ENCODE measurements at places on chromosomes 4 and X.
A peak's percentile ranks its signal among the peaks of the same experiment; 100 is the strongest.

- DNase-seq = no peak
Observed at GRCh38 chrX:134174273-134174660, 62.7 kb upstream of the CCDC160 start.

GRCh38 chrX:123155327-123155726 lies 28.8 kb upstream of the GRIA3 start:
- DNase-seq = no peak

GRCh38 chr4:81213671-81214070 lies 1.4 kb downstream of the PRKG2 start:
- no peak for DNase-seq

- no peak for DNase-seq
Observed at GRCh38 chr4:53902786-53903185, 161.6 kb downstream of the CHIC2 start.

GRCh38 chr4:158778712-158779111 lies 9.9 kb downstream of the FNIP2 start:
- no peak for DNase-seq

GRCh38 chr4:38940476-38940875 lies 72.9 kb downstream of the FAM114A1 start:
- no peak for DNase-seq

DNA sequence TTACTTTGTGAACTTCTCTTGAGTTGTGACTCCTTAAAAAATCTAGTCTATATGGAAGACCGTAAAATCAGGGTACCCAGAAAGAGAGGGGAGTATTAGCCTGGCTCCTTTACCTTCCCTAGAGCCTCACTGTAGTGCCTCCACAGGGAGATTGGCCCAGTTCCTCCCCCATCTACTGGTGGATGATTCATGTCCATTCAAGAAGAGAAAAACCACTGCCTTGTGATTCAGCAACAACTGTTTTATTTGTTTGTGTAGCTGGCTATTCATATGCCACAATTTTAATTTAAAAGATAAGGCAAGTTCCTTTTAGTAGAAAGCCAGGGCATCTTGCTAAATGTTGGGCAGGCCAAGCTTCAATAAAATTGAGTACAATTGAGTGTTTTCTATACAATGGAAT lies 221.8 kb upstream of the KCNIP4 start:
- DNase-seq = no peak

DNA sequence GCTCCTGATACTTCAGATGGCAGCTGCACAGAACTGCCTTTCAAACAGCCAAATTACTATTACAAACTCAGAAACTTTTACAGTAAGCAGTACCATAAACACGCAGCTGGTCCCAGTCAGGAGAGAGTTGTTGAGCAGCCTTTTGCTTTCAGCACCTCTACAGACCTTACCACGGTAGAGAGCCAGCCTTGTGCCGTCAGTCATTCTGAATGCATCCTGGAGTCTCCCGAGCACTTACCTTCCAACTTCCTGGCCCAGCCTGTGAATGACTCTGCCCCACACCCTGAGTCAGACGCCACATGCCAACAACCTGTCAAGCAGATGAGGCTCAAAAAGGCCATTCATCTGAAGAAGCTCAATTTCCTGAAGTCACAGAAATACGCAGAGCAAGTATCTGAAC lies 12.4 kb downstream of the ZBTB49 start:
- DNase-seq = no peak

DNA sequence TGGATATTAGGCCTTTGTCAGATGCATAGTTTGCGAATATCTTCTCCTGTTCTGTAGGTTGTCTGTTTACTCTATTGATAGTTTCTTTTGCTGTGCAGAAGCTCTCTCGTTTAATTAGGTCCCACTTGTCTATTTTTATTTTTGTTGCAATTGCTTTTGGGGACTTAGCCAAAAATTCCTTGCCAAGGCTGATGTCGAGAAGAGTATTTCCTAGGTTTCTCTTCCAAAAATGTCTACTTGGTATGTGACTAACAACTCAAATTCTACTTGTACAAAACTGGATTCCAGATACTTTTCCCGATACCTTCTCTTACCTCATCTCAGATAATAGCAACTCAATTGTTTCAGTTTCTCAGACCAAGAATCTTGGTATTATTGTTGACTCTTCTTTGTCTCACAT lies 142.4 kb upstream of the GLRA2 start:
- no peak for DNase-seq

GRCh38 chr4:169271692-169272007 lies 894 bp upstream of the SH3RF1 start:
- DNase-seq = no peak

- no peak for DNase-seq
Observed at GRCh38 chr4:177229331-177229730, 80.3 kb upstream of the NEIL3 start.

- peak; percentile 16 for DNase-seq
Observed at GRCh38 chr4:17875402-17876070, 64.8 kb downstream of the NCAPG start.

DNA sequence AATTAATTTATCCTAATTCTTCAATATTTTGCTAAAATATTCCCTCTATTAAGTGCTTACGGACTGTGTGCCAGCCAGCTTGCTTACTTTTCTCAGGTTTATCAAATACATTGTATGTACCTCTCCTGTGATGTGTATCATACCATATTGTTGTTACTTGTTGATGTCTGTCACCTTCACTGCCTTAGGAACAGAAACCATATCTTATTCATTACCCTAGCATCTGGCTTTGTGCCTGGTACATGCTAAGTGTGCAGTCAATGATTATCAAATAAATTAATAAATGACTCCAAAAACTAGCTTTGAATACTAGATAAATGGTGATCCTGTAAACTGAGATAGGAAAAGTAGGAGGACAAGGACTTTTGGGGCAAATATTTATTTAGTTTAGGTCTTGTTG lies 6.9 kb downstream of the CLCN3 start:
- no peak for DNase-seq

- no peak for DNase-seq
Observed at GRCh38 chr4:157076578-157076947, 613 bp downstream of the GLRB start.

GRCh38 chrX:129534816-129535578 lies 5.1 kb upstream of the OCRL start:
- no peak for DNase-seq

GRCh38 chr4:15327311-15328298 lies 100.2 kb upstream of the C1QTNF7 start:
- DNase-seq = no peak

DNA sequence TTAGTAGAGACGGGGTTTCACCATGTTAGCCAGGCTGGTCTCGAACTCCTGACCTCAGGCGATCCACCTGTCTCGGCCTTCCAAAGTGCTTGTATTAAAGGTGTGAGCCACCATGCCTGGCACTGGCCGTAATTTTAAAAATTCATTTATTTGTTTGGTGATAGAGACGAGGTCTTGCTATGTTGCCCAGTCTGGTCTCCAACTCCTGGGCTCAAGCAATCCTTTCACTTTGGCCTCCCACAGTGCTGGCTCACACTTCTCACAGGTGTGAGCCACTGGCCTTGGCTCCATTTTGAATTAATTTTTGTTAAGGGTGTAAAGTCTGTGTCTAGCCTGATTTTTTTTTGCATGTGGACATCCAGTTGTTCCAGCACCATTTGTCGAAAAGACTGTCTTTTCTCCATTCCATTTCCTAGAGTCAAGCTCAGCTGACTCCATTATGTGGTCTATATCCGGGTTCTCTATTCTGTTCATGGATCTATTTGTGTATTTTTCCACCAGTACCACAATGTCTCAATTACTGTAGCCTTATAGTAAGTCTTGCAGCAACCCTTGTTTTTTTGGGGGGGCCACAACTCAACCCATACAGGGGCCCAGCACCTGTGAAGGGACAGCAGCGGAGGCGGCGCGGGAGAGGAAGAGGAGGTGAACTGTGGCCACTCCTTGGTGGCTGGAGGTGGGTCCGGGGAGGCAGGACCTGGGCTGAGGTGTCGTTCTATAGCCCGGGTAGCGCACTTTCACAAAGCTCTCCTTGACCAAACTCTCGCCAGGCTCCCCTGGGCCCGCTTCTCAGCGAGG lies 1.5 kb upstream of the NSD2 start:
- DNase-seq = no peak

GRCh38 chr4:109365939-109366338 lies 63.5 kb upstream of the COL25A1 start:
- DNase-seq = no peak

GRCh38 chrX:71239781-71240180 lies 14.2 kb downstream of the ZMYM3 start:
- DNase-seq = no peak

DNA sequence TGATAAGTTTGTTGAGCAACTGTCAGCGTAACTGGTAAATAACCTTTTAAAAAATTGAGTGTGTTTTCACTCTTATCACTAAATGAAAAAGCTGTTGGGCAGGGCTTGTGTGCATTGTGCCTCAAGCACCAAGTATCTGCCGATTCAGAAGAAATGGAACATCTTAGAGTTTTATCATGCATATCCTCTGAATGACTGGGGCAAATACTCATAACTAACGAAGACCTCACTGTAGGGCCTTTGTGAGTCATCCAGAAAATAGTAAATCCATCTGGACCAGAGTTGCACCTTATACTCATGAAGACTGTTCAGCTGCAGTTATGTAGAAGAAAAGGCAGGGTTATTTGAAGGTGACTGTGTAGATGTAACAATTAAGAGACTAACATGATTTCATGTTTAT lies 222.1 kb downstream of the CAMK2D start:
- peak; percentile 81 for DNase-seq

DNA sequence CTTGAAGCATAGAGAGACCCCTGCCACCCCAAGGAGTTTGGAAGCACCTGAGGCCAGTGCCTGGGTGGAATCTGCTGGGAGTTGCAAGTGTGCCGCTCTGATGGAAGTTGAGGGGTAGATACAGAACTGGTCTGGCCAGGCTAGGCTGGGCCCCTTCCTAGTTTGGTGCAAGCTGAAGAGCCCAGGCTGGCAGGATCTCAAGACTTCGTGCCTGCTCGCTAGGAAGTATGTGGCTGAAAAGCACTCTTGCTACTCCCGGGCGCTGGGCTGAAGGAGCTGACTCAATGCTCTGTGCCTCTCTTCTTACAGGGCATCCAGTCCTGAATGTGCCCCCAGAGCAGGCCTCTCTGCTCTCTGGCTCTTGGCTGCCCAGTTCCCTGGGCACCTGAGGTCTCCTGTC lies 51.7 kb upstream of the PJA1 start:
- DNase-seq = no peak

DNA sequence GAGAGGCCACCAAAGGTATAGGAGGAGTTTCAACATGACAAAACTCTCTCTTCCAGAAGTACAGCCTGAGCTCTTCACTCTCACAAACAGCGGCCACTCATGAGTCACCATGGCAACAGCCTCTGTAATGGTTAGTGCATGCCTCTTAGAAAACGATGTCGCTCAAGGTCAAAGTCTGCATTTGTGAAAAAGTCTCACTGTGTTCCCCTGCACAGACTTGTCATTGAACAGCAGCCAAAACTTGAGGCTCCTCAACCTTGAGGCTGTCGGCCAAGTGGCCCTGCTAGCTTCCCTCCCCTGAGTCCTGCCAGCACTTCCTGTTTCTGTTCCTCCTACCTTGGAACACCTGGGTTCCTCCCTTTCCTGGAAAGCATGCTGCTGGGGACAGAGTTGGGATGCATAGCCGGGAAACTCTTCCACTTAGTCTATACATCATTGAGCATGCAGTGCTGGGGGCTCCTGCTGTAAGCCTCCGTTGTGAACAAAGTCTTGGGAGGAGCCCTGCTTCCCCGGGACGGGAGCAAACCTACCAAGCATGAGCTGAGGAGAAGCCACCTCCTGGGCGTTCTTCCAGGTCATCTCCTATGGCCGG lies 66.6 kb downstream of the ING2 start:
- DNase-seq = no peak

DNA sequence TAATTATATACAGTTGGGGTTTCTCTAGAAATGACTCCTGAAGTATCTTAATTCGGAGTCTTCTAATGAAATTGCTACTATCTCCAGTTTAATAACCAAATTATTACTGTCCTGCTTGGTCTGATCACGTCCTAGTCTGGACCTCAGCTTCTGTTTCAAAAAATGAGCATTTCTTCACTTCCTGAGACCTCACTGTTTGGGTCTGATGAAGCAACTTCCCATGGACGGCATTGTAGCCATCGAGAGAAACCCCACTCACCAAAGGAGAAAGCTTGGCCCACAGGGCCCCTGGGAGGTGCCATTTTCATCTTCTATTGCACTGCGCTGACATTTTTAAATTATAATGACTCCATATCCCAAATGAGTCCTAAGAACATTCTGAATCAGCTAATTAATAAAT lies 178.0 kb downstream of the MGST2 start:
- DNase-seq = no peak

GRCh38 chr4:105845559-105845958 lies 49.7 kb upstream of the NPNT start:
- no peak for DNase-seq

DNA sequence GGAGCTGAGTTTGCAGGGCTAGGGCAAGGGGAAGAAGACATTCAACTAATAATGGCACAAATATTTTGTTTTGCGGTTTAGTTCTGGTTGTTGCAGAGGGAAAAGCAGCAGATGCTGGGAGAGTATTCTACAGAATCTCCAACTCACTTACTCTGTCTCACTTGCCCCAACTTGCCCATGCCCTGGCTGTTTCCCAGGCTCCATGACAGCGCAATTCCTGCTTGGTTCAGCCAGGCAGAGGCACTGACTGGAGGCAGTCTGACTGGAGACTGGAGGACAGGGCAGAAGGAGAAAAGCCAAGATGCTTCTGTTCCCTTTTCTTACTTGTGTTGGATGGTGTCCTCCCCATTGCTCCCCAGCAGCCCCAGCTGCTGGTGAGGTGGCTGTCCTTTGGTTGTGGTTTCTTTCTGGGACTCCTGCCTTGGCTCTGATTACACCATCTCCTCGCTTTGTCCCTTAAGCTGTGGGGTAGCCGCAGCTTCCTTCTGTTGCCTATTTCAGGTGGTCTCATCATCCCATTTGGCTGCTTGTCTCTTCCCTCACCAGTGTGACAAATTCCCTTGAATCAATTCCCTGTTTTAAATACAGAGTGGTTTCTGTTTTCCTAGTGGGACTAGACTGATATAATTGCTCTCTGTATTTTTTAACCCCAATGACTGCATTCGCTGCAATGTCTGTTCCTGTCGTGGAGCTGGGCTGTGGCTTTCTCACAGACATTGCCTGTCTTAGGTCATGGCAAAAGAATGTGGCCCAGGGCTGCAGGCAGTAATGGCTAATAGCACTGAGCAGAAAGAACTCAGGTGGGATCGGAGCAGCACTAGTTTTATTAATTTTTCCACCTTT lies 24.2 kb upstream of the RASL11B start:
- DNase-seq = no peak

DNA sequence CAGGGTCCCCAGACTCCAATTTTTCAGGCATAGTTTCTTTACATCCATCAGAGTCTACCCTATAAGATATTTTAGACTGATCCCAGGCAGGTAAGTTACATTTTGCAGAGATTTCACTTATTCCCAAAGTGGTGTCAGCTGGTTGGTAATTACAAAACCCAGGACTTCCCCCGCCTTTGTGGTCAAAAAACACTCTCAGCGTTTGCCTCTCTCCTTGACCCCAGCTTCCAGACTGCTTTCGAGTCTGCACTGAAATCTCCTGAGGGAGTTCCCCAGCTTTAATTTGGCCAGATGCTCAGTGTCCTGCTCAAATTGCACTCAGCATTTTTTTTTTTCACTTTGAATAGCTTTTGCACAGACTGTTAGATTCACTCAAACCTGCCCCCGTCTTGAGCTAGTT lies 11.2 kb upstream of the AMOT start:
- DNase-seq = peak; percentile 51

Measured in activated CD4-positive, alpha-beta T cell treated with anti-CD3 and anti-CD28 coated beads, Interleukin-2, Interleukin-6, amounts not matched to agents 100 ng/mL and 50 ng/mL, durations not matched to agents 16 hours and 8 hours (primary cell).